ENCODE measurements at places on chromosomes 7 and 10.

- DNase-seq: no peak
Measured at GRCh38 chr7:142611566-142612236, 137.6 kb upstream of the PRSS1 start.

DNA sequence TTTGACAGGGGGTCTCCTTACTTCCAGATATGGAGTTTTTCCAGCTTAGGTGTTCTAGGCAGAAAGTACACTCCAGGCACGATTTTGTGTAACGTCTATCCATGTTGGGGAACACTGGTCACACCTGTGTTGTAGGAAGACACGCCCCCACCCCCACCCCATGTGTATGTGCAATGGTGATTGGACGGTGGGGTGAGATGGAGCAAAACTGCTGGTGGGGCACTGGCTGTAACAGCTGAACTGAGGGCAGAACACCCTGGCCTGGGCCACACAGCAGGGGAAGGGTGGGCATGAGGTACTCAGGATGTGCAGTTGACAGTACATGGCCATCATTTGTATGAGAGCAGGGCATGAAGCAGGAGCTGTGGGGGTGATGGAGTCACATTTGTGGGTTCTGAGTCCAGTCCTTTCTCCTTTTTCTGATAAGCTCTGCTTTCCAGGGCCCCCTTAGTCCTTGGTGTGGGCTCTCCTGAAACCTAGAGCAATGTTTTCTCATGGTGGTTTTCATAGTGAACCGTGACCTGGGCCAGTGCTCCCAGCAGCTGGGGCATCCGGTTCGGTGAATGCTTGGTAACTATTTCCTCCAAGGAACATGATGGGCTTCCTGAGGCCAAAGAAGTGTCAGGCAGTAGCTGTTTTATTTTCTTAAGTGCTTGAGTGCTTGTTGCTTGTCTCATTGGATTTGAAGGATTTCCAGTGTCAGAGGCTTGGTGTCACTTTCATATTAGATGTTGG lies 63.4 kb upstream of the AQP1 start:
- no peak for DNase-seq

DNA sequence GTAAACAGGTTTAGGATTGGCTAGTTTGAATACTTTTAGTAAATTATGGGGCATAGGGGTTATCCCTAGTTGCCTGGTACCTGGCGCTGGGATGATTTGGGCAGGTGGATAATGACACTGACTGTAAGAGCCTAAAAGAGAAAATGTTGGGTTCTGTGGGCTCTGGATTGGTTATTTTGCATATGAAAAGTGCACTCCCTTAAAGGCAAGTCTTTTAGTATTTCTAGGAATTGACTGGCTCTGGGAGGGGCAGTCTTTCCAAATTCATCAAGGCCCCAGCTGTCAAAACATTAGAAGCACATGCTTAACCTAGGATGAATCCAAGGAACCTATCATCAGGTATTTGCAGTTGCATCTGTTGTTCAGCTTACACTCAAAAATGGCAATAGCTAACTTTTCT lies 454.6 kb upstream of the SORCS1 start:
- no peak for DNase-seq

GRCh38 chr7:138204285-138204981 lies 128.2 kb downstream of the AKR1D1 start:
- DNase-seq: no peak

- no peak for DNase-seq
Measured at GRCh38 chr10:125739994-125740679, 20.6 kb downstream of the EDRF1 start.

DNA sequence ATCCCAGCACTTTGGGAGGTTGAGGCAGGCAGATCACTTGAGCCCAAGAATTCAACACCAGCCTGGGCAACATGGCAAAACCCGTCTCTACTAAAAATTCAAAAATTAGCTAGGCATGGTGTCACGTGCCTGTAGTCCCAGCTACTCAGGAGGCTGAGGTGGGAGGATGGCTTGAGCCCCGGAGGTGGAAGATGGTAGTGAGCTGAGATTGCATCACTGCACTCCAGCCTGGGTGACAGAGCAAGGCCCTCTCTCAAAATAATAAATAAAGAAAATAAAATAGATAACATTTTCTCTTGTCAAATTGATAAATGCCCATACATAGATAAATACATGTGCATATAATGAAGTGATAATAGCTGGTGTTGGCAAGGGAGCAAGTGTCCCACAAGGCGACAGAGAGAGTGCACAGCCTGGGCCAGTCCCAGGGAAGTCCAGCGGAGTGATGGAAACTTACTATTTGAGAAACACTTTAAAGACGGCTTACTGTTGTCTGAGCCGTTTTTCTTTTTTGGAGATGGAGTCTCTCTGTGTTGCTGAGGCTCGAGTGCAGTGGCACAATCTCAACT lies 33.4 kb upstream of the DLG5 start:
- no peak for DNase-seq

GRCh38 chr7:73809467-73809951 lies 21.3 kb upstream of the CLDN4 start:
- no peak for DNase-seq

DNA sequence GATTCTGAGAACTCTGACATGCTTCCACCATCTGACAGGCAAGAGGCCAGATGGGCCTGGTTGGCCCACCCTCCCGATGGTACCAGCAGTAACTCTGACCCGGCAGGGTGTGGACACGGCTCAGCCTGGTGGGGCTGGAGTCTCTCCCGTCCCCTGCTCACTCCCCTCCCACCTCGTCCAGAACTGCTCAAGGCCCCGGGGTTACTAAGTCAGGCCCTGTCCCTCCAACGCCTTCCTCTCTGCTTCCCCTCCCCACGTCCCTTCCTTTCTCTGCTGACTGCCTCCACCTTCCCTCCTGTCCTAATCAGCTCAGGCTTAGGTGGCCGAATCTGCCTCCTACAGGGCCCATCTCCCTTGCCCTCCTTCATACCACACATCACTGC lies 12.5 kb downstream of the CALML5 start:
- no peak for DNase-seq
